Effector memory CD4-positive, alpha-beta T cell (primary cell): ENCODE measurements at places on chromosomes 12 and 14.

- H3K4me1 ChIP-seq, result peaks cover 26% of the 10 kb centered on the region
- peak overlapping the region; percentile 49 for H3K4me3 ChIP-seq
- DNase-seq, result no peak
- H3K36me3 ChIP-seq, result no peaks in the 10 kb centered on the region
These were observed 74.1 kb downstream of the PITPNM2 start for GRCh38 chr12:123076604-123077297.

DNA sequence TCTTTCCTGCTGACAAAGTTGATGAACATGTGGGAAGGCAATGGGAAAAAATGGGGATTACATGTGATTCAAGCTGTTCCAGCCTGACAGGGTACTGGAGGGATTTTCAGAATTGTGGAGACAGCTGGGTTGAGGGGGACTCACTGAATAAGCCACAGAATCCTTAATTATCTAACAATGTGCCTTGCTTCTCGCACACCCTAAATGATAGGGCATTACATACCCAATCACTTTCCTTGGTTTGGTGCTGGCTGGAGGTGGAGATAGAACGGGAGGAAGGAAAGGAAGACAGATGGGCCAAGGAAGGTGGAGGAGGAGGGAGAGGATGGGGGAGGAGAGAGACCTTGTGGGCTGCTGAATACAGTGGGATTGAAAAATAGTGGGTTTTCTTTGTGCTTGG is 20.7 kb downstream of the PELI2 start:
- no peak overlapping the region for H3K4me3 ChIP-seq
- H3K36me3 ChIP-seq, result no peaks in the 10 kb centered on the region
- no peak overlapping the region for H3K27ac ChIP-seq

DNA sequence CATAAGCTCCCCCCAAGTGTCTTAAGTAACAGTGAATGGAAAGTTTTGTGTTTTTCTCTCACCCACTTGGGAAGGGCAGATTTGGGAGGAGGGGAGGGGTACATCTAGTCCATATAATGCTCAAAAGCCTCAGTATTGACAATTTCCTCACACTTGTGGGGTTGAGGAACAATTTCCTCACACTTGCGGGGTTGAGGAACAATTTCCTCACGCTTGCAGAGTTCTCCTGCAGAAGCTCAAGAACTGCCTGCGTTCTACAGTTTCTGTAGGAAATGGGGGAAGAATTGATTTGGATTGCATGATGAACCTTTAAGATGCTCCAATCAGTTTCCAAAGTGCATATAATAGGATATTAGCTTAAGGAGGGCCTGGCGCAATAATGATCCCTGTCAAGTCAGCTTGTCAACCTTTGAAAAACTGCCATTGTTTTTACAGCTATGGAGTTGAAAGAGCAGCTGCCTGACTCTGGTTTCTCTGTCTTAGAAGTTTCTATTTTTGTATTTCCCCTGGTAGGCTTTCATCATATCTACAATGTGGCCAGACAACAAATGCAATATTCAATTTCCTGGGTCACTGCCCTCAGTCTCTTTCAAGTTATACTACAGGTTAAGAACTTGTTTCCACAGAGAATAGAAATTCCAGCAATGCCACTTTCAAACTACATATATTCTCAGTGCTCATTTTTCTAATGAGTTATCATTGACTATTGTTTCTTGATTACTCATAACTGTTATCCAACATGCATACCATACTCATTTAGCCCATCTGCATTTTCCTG is 66.5 kb downstream of the PLEKHG7 start:
- no peak overlapping the region for H3K4me3 ChIP-seq
- no peaks in the 10 kb centered on the region for H3K36me3 ChIP-seq
- H3K27me3 ChIP-seq, result no peaks in the 10 kb centered on the region
- no peak for DNase-seq

DNA sequence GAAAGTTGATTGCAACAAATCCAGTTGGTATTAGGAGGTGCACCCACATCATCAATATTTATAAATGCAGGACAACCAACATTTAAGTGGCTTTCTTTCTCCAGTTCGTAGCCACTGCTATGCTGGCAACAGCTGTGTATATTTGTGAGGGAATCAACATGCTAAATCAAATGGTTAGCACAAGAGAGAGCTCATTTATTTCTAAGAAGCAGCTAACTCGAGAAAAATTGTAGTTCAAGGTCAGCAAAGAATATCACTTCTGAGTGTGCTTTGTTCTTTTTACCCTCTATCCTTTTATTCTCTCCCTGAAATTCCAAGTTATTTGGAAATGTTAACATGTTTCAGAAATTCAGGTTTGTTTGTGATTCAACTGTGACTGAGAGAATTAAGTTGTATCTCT is 137.3 kb downstream of the NAV3 start:
- no peaks in the 10 kb centered on the region for H3K36me3 ChIP-seq
- H3K4me1 ChIP-seq, result no peaks in the 10 kb centered on the region
- no peaks in the 10 kb centered on the region for H3K27me3 ChIP-seq
- DNase-seq, result no peak

DNA sequence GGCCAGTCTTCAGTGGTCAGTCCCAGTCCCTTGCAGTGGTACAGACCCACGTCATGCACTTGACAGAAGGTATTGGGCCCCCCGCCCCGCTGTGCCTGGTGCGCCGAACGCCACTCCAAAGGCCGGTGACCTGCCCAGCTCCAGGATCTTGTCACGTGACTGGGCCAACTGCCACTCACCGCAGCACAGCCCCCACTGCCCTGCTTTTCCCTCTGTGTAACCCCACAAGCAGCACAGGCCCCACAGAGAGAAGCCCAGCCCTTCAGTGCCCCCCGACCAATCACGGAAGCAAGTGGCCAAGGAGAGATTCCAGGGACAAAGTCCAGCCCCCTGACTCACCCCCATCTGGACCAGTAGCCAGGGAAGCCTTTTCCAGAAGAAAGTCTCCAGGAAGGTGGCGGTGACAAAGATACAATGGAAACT is 498 bp downstream of the GPR132 start:
- peak overlapping the region; percentile 100 for H3K27ac ChIP-seq
- H3K4me1 ChIP-seq, result peaks cover 80% of the 10 kb centered on the region
- H3K4me3 ChIP-seq, result peak overlapping the region; percentile 89
- H3K27me3 ChIP-seq, result no peaks in the 10 kb centered on the region
- DNase-seq, result peak; percentile 25

GRCh38 chr12:127241072-127241817 is 1025.7 kb upstream of the TMEM132C start:
- DNase-seq, result no peak
- no peak overlapping the region for H3K27ac ChIP-seq
- no peak overlapping the region for H3K4me3 ChIP-seq
- no peaks in the 10 kb centered on the region for H3K36me3 ChIP-seq
- H3K4me1 ChIP-seq, result no peaks in the 10 kb centered on the region
- no peaks in the 10 kb centered on the region for H3K27me3 ChIP-seq

DNA sequence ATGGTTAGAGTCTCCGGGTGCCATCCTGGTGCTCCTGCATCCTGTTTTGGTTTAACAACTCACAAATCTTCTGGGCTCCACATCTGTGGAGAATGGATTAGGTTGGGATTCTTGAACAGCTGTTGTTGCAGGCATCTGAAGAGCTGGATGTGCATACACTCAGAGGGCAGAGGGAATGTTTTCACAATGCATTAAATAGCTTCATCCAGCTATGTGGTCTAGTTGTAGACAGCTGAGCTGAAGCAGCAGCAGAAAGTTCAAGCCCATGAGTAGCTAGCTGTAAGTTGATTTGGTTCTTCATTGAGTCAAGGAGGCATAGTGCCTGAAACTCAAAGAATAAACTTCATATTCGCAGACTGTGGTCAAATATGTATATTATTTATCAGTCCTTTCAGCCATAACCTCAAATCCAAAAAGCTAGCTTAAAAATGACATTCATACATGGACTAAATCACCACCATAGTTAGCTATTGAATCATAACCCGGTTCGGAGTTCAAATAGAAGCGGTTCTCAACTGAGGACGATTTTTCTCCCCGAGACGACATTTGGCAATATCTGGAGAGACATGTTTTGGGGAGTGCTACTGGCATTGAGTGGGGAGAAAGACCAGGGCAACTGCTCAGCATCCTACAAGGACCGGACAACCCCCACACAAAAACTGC is 858 bp upstream of the ANKRD13A start:
- H3K4me1 ChIP-seq, result peaks cover 3% of the 10 kb centered on the region
- peak overlapping the region; percentile 73 for H3K4me3 ChIP-seq
- H3K36me3 ChIP-seq, result peaks cover 4% of the 10 kb centered on the region
- H3K27ac ChIP-seq, result peak overlapping the region; percentile 75
- no peaks in the 10 kb centered on the region for H3K27me3 ChIP-seq
- DNase-seq, result no peak

DNA sequence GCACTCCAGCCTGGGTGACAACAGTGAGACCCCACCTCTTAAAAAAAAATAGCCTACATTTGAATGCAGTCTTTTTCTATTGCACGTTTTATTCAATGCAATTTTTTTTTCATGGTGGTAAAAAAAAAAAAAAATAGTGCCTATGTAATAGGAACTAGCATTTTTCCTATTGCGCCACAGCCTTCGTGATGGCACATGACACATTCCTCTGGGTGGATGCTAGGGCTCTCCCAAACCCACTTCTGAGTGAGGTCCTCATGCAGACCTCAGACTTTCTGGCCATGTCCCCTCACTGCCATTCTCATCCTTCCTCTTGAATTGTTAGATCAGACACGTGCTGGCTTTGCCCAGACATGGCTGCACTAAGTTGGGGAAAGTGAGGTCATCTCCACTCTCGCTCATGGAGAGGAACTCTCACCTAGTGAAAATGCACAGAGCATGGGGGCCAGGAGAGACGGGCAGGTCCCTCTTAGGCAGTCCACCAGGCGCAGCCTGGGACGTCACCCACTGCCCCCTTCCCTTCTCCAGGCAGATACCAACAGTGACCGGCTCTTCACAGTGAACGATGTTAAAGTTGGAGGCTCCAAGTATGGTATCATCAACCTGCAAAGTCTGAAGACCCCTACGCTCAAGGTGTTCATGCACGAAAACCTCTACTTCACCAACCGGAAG is 19.2 kb downstream of the DCAF4 start:
- no peaks in the 10 kb centered on the region for H3K4me1 ChIP-seq
- no peak overlapping the region for H3K27ac ChIP-seq
- H3K27me3 ChIP-seq, result no peaks in the 10 kb centered on the region
- peaks cover 39% of the 10 kb centered on the region for H3K36me3 ChIP-seq
- no peak overlapping the region for H3K4me3 ChIP-seq
- no peak for DNase-seq

DNA sequence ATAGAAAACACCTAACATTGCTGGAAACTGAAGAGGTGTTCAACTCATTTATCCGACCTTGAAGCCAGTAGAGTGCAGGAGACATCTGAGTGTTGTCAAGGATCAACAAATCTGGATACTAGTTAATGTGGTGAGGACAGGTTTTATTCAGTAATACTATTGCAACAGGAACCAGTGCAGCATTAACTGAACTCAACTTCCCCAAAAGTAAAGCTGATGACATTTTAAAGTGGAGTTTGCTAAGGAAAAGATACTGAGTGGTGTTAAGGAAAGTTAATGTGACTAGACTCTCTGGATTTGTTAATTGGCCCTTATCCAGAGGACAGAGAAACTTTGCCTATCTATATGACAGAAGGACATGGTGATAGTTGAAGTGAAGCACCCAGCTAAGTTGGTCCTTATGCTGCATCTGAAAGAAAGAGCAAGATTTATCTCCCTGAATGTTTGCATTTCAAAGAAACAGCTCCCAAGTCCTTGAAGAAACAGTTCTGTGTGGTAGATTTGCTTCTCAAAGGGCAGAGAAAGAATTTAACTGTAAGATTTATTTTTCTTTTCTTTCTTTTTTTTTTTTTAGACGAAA is 1.2 kb upstream of the CLEC7A start:
- DNase-seq, result no peak
- H3K4me1 ChIP-seq, result no peaks in the 10 kb centered on the region
- H3K27ac ChIP-seq, result no peak overlapping the region
- H3K27me3 ChIP-seq, result no peaks in the 10 kb centered on the region

DNA sequence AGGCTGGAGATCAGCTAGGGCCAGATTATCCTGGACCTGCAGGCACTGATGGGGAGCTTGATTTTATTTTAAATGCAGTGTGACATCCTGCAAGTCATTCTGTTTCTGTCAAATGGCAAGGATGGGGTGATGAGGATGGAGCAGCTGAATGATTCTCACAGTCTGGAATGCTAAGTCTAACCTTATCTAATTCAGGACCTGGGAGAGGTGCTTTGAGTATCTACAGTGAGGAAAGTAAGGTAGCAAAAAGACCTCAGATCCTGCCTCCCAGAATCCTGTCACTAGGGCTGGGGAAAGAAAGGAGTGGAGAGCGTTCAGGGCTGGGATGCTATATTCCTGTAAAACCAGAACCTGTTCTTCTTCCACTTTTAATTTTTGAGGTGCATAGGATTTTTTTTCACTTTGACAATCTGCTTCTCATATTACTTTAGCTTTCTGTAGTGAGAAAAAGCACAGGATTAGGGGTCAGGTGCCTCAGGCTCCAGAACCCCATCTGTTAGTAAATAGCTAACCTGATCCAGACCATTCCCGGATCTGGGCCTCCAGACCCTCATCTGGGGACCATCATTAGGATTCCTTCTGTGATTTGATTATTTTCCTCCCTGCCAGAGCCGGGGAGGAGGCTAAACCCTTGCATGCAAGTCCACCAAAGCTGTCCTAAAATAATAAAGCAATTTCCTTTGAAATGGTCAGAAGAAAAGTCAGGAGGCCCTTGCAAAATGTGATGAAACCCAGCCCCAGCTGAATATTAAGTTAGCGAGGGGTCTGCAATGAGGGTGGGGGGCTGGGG is 54.7 kb downstream of the ASCL1 start:
- H3K27ac ChIP-seq, result no peak overlapping the region
- H3K27me3 ChIP-seq, result no peaks in the 10 kb centered on the region
- H3K4me1 ChIP-seq, result no peaks in the 10 kb centered on the region
- no peak for DNase-seq
- H3K36me3 ChIP-seq, result no peaks in the 10 kb centered on the region
- H3K4me3 ChIP-seq, result no peak overlapping the region

- DNase-seq, result no peak
- H3K4me3 ChIP-seq, result peak overlapping the region; percentile 58
- no peaks in the 10 kb centered on the region for H3K4me1 ChIP-seq
- no peaks in the 10 kb centered on the region for H3K36me3 ChIP-seq
- no peaks in the 10 kb centered on the region for H3K27me3 ChIP-seq
These were observed 75.9 kb upstream of the TSPAN11 start for GRCh38 chr12:30850684-30851083.

DNA sequence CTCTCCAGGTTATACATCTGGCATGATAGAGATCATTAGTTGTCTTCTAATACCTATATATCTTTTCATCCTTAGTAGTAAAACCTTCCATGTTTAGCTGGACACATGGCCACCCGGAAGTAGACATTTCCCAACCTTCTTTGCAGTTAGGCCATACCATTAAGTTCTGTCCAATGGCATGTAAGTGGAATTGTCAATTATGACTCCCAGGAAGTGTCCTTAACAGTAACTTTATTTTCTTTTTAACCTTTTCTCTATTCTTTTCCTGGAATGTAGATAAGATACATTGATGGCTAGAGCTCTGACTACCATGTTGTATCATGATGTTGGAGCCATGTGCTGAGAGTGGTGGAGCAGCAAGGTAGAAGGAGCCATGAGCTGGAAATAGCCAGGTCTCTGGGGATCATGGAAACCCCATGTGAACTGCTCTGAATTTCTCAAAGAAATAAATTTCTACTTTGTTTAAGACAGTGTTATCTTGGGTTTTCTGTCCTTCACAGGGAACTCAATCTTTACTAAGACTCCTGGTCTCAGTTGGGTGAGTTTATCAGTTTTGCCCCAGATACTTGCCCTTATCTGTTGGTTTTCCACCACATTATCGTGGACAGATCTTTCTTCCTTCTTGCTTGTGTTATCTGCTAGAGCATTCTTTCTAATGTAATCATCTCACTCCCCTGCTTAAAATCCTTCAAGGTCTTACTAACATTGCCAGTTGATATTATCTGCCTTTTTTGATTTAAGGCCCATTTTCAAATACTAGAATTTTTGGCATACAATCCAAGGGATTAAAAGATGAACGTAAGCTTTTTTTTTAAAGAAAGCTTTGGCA is 5.1 kb upstream of the LTA4H start:
- no peaks in the 10 kb centered on the region for H3K27me3 ChIP-seq
- H3K4me3 ChIP-seq, result no peak overlapping the region
- H3K27ac ChIP-seq, result no peak overlapping the region
